ENCODE measurements at places on chromosomes 4 and X. TPM values are rescaled to one million over a fixed set of nuclear protein-coding genes. Genes with fewer than 3 reads are reported as not detected.

GRCh38 chr4:8524595-8525382, 55.4 kb upstream of the GPR78 start:
- peak; percentile 18 for DNase-seq
- peak overlapping the region; percentile 44 for H3K27ac ChIP-seq
- no peaks in the 10 kb centered on the region for H3K36me3 ChIP-seq

- no peak for DNase-seq
- no peaks in the 10 kb centered on the region for H3K4me1 ChIP-seq
- no peak overlapping the region for H3K27ac ChIP-seq
- H3K4me3 ChIP-seq = no peak overlapping the region
These were observed 326.7 kb downstream of the GUCY2F start for GRCh38 chrX:109155161-109155560.

DNA sequence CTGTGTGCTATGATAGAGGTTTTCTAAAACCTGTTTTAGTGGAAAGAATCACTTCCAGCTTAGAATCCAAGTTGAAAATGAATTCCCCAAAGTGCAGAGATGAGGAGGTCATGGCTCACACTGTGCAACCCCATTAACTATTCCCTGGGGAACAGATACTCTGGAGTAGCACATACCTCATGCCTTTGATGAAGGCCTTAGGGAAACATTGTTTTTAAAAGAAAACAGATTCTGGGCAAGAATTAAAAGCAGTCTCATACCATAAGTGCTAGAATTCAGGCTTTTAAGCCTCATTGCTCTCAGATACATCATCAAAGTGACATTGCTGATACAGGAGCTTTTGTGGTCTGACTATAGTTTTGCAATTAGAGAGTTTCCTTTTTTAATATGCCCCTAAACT, 115.1 kb downstream of the NDST4 start:
- H3K4me1 ChIP-seq = no peaks in the 10 kb centered on the region
- no peaks in the 10 kb centered on the region for H3K27me3 ChIP-seq
- no peak overlapping the region for H3K27ac ChIP-seq
- no peaks in the 10 kb centered on the region for H3K36me3 ChIP-seq
- no peak overlapping the region for H3K4me3 ChIP-seq

DNA sequence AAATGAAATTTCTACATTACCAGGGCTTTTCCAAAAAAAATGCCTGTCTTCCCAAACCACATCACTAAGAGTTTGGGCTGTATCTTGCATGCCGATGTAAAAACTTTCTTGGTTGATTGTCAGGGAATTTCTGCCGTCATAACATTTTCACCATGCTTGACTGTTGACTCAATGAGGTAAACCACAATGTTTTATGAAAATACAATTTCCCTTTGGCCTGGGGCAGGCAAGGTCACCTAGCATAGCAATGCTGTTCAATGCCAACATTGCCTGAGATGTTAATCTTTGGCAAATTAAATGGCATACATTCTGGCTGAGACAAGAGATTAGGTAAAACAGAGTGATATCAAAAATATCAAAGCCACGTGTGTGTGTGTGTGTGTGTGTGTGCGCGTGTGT, 137.1 kb upstream of the TBL1X start:
- no peak overlapping the region for H3K4me3 ChIP-seq
- H3K27ac ChIP-seq = no peak overlapping the region
- H3K27me3 ChIP-seq = no peaks in the 10 kb centered on the region
- H3K4me1 ChIP-seq = no peaks in the 10 kb centered on the region

GRCh38 chr4:5784960-5785611, 74.1 kb downstream of the EVC start:
- peaks cover 10% of the 10 kb centered on the region for H3K4me1 ChIP-seq
- peaks cover 5% of the 10 kb centered on the region for H3K36me3 ChIP-seq
- no peak overlapping the region for H3K27ac ChIP-seq
- no peak for DNase-seq

DNA sequence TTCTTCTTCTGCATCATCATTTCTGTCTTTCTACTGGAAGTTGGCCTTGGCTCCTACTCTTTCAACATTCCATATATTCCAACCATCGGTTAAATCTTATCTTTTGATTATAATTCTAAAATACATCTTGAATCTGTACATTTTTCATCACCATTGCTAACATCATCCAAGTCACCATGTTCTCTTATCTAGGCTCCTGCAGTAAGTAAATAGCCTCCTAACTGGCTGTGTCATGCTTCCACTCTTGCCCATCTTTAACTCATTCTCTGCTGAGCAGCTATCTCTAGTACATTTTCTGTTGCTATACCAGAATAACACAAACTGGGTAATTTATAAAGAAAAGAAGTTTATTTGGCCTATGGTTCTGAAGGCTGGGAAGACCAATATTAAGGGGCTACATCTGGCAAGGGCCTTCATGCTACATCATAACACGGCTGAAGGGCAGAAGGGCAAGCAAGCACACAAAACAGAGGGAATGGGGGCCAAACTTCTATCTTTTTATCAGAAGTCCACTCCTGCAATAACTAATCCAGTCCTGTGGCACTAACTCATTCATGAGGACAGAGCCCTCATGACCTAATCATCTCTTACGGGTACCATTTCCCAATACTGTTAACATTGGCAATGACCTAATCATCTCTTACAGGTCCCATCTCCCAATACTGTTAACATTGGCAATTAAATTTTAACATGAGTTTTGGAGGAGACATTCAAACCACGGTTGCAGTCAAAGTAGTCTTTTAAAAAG, 72.2 kb downstream of the ENOX2 start:
- H3K27me3 ChIP-seq = no peaks in the 10 kb centered on the region
- H3K4me3 ChIP-seq = no peak overlapping the region
- no peaks in the 10 kb centered on the region for H3K4me1 ChIP-seq
- DNase-seq = no peak
- H3K27ac ChIP-seq = no peak overlapping the region

DNA sequence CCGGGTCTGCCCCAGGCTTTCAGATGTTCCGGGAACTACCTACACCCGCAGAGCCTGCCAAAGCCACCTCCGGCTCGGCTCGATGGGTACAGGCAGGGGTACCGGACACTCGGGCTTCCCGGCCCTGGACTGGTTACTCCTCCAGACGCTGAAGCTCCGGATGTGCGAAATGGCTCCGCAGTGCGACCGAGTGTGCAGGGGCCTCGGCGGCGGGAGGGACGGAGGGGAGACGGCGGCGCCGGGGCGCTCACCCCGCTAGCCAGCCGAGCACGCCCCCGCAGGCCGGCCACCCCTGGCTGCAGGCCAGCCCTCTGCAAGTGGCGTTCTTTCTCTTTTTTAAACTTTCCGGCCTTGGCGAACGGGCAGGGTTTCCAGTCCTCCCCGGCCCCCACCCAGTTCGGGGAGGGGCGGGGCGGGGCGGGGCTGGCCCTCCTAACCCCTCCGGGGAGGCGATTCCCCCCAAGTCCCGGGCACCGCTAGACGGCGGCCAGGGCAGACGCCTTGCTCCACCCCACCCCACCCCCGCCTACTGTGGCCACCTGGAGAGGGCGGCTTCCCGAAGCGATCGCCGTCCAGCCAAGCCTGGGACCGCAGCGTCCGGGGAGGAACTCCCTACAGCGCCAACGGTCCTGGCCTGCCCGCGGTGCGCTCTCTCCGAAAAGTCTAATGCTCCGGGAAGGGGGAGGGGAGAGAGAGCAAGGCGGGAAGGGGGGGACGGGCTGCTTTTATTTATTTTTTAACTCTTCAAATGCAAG, 7.5 kb downstream of the BCOR start:
- peak; percentile 49 for DNase-seq
- no peaks in the 10 kb centered on the region for H3K27me3 ChIP-seq
- H3K27ac ChIP-seq = no peak overlapping the region
- peaks cover 5% of the 10 kb centered on the region for H3K4me1 ChIP-seq
- peak overlapping the region; percentile 51 for H3K4me3 ChIP-seq

- no peak overlapping the region for H3K4me3 ChIP-seq
- H3K27me3 ChIP-seq = no peaks in the 10 kb centered on the region
- DNase-seq = no peak
- no peak overlapping the region for H3K27ac ChIP-seq
These were observed 27.0 kb downstream of the SH2D1A start for GRCh38 chrX:124373348-124373747.

- H3K27me3 ChIP-seq = no peaks in the 10 kb centered on the region
- no peak overlapping the region for H3K27ac ChIP-seq
- H3K36me3 ChIP-seq = no peaks in the 10 kb centered on the region
These were observed 1.1 kb upstream of the AVPR2 start for GRCh38 chrX:153903238-153903980.

- peaks cover 14% of the 10 kb centered on the region for H3K36me3 ChIP-seq
- peaks cover 17% of the 10 kb centered on the region for H3K4me1 ChIP-seq
- peak overlapping the region; percentile 67 for H3K27ac ChIP-seq
- H3K4me3 ChIP-seq = no peak overlapping the region
- DNase-seq = no peak
These were observed 50.8 kb downstream of the LRP2BP start for GRCh38 chr4:185344743-185345538.

GRCh38 chr4:139641218-139641617, 24.4 kb upstream of the MGST2 start:
- H3K4me1 ChIP-seq = peaks cover 22% of the 10 kb centered on the region
- H3K27me3 ChIP-seq = no peaks in the 10 kb centered on the region
- no peak overlapping the region for H3K27ac ChIP-seq
- H3K36me3 ChIP-seq = no peaks in the 10 kb centered on the region
- DNase-seq = peak; percentile 78
- H3K4me3 ChIP-seq = no peak overlapping the region

- H3K27me3 ChIP-seq = no peaks in the 10 kb centered on the region
- H3K4me3 ChIP-seq = no peak overlapping the region
- H3K4me1 ChIP-seq = peaks cover 26% of the 10 kb centered on the region
These were observed 27.2 kb downstream of the FBXO8 start for GRCh38 chr4:174256277-174256713.

DNA sequence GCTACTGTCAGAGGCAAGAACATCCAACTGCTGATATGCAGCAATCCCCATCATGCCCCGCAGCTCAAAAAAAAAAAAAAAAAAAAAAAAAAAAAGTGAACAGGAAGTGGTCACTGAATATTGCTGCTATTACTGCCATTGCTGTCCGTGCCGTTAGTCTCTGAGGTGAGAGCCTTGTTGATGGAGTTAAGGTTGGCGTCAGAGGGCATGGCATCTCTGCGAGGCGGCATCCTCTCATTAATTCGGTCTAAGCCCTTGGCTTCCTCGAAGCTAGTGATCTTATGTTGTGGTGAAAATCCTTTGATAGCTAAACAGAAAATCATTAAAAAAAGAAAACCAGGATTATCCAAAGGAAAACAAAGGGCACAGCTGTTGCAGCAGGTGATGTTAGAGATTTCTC, 321.6 kb downstream of the PPP3CA start:
- no peak overlapping the region for H3K4me3 ChIP-seq
- no peak for DNase-seq

- DNase-seq = peak; percentile 46
- H3K27ac ChIP-seq = peak overlapping the region; percentile 44
- H3K4me3 ChIP-seq = no peak overlapping the region
These were observed 549.5 kb upstream of the SMIM31 start for GRCh38 chr4:164204434-164204833.

DNA sequence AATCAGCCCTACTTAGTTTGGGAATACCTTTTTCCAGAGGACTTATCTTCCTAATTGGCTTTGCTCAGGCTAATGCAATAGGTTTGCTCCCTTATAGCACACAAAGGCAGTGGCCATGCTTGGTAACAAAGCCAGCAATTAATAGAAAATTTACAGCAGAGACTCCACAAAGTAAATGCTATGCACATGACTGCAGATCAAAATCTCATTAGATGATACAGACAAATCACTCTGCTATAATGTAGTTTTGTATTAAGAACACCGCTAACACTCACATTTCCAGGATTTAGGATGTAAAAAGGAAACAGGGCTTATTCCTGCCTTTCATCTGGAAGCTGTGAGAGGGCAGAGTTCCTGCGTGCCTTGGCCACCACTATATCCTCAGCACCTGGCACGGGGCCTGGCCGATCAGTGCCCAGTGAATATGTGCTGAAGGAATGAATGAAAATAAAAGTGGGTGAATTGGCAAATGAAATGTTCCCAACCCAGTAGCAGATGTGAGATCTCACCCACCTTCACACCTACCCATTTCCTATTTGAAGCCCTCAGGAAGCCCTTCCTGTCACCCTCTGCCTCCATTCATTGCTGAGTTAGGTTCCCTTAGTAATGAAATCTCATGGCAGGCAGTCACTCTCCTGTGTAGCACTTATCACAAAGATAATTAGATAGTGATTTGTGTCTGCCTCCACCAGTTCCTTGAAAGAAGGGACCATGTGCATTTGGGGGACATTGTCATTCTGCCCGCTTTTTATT, 5.1 kb downstream of the SEPTIN6 start:
- no peaks in the 10 kb centered on the region for H3K27me3 ChIP-seq
- peaks cover 51% of the 10 kb centered on the region for H3K4me1 ChIP-seq
- DNase-seq = peak; percentile 66
- peak overlapping the region; percentile 12 for H3K27ac ChIP-seq
- H3K4me3 ChIP-seq = no peak overlapping the region
- no peaks in the 10 kb centered on the region for H3K36me3 ChIP-seq

The SMAD1 gene
- total RNA-seq = 24.0 TPM

The PAGE2B gene
- total RNA-seq = not detected

The SORBS2 gene
- 0.32 TPM for total RNA-seq

The PRDM8 gene
- total RNA-seq = 4.4 TPM

The CTAG1A gene
- not detected for total RNA-seq

The CSAG2 gene
- not detected for total RNA-seq

The AWAT2 gene
- total RNA-seq = not detected

The ADGRG4 gene
- total RNA-seq = 0.25 TPM

The FAM241A gene
- 4.2 TPM for total RNA-seq

The POLN gene
- 1.8 TPM for total RNA-seq

The ESX1 gene
- total RNA-seq = not detected

The PPEF2 gene
- not detected for total RNA-seq

The IL1RAPL1 gene
- 0.38 TPM for total RNA-seq

The TRAM1L1 gene
- 2.3 TPM for total RNA-seq
